ENCODE measurements at places on chromosomes 7 and 10.

- no peak for DNase-seq
- H3K36me3 ChIP-seq = no peaks in the 10 kb centered on the region
- peaks cover 13% of the 10 kb centered on the region for H3K4me1 ChIP-seq
- no peak overlapping the region for H3K4me3 ChIP-seq
- H3K27ac ChIP-seq = peak overlapping the region; percentile 66
These were observed 123.4 kb downstream of the CUX1 start for GRCh38 chr7:101940830-101941229.

DNA sequence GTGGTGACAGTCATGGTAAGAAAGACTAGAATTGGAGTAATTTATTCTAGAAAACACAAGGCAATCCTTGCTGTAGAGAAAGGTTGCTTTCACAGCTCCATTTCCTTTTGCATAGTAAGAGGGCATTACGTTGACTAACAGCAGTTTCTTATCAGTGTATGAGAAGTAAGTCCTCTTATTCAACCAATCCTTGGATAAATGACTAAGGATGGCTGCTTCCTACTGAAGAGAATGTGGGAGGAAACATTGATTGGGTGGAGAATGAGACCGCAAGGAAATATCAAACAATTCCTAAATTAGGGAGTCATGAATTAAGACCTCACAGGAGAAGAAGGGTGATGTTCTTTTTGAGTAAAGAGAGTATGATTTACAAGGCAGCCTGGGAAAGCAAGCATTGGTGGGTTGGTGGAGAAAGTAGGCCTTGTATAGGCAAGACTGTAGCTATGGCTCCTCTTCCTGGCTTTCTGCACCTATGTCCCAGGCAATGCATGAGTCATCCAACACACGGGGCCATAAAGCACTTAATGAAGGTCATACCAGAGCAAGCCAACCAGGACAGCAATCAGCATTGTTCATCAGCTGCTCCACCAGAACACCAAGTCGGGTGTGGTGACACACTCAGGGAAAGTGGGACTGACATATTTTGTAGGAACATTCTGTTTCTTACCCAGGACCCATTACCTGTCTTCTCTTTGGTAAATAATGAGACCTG is 5.6 kb downstream of the MGAM start:
- H3K4me1 ChIP-seq = peaks cover 17% of the 10 kb centered on the region
- no peaks in the 10 kb centered on the region for H3K36me3 ChIP-seq
- no peak overlapping the region for H3K27ac ChIP-seq
- no peaks in the 10 kb centered on the region for H3K27me3 ChIP-seq
- peak; percentile 40 for DNase-seq
- no peak overlapping the region for H3K4me3 ChIP-seq

- no peak overlapping the region for H3K4me3 ChIP-seq
- no peak for DNase-seq
- H3K27ac ChIP-seq = no peak overlapping the region
- H3K27me3 ChIP-seq = peaks cover 2% of the 10 kb centered on the region
- no peaks in the 10 kb centered on the region for H3K36me3 ChIP-seq
These were observed 131.1 kb downstream of the ADARB2 start for GRCh38 chr10:1605999-1606940.

DNA sequence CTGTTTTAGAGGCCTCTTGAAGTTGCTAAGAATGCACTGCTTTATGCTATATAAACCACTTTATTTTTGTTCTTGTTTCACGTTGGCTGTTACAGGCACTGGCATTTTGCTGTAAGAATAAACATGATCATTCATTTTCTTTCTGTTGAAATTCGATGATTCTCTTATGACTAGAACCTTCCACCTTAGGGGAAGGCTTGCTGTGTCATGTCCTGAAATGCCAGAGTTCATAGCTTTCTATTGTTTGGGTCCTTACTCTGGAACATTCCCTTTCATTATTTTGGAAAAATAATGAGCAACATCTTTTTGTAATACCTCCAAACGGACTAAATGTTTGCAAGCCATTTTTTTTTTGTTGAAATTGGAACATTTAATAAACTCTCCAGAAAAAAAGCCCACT is 495.1 kb upstream of the POT1 start:
- no peaks in the 10 kb centered on the region for H3K4me1 ChIP-seq
- no peaks in the 10 kb centered on the region for H3K36me3 ChIP-seq
- H3K27ac ChIP-seq = no peak overlapping the region
- no peaks in the 10 kb centered on the region for H3K27me3 ChIP-seq
- no peak overlapping the region for H3K4me3 ChIP-seq

GRCh38 chr10:117536866-117537435 is 5.6 kb upstream of the EMX2 start:
- DNase-seq = no peak
- H3K27ac ChIP-seq = no peak overlapping the region
- H3K4me1 ChIP-seq = peaks cover 18% of the 10 kb centered on the region
- no peaks in the 10 kb centered on the region for H3K27me3 ChIP-seq
- no peak overlapping the region for H3K4me3 ChIP-seq

- H3K4me3 ChIP-seq = no peak overlapping the region
- no peak overlapping the region for H3K27ac ChIP-seq
- no peaks in the 10 kb centered on the region for H3K36me3 ChIP-seq
- H3K27me3 ChIP-seq = no peaks in the 10 kb centered on the region
These were observed 220.5 kb upstream of the SEMA3D start for GRCh38 chr7:85407391-85407790.

DNA sequence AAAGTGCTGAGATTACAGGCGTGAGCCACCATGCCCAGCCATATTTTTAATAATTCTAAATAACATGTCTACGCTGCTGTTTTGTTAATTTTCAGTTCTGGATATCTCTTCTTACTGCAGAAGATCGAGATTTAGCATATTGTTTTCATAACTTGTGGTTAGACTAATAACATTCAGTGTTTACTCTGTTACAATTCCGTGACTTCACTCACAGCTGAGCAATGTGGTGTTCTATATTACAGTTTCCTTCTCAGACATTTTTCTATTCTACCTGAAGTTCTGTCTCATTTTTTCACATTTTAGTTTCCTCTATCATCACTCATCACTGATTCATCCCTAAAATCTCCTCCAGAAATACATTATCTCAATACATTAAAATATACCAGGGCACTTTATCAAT is 10.9 kb downstream of the RNF32 start:
- no peak for DNase-seq
- no peak overlapping the region for H3K4me3 ChIP-seq
- H3K4me1 ChIP-seq = peaks cover 24% of the 10 kb centered on the region
- no peaks in the 10 kb centered on the region for H3K27me3 ChIP-seq
- H3K27ac ChIP-seq = no peak overlapping the region
- H3K36me3 ChIP-seq = no peaks in the 10 kb centered on the region

- H3K27me3 ChIP-seq = no peaks in the 10 kb centered on the region
- H3K4me3 ChIP-seq = no peak overlapping the region
- H3K4me1 ChIP-seq = no peaks in the 10 kb centered on the region
- H3K27ac ChIP-seq = no peak overlapping the region
- no peaks in the 10 kb centered on the region for H3K36me3 ChIP-seq
These were observed 24.7 kb upstream of the GRID1 start for GRCh38 chr10:86391236-86391840.

DNA sequence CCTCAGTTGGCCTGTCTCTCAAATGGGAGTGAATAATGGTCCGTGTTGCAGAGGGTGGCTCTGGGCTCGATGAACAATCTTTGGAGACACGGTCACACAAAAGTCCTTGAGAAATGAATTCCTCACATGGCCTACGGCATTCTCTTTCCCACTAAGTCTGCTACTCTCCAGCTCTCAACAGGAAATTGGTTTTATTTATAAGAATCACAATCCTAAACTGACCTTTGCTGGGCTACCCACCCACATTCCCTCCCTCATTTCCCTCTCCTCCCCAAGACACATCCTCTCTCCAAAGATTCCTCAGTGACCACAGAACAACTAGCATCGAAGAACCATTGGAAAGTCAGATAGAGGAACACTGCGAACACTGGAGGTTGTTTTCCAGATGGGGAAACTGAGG is 4.7 kb downstream of the AFAP1L2 start:
- H3K27me3 ChIP-seq = peaks cover 3% of the 10 kb centered on the region
- H3K27ac ChIP-seq = no peak overlapping the region
- H3K4me3 ChIP-seq = no peak overlapping the region
- no peaks in the 10 kb centered on the region for H3K36me3 ChIP-seq
- DNase-seq = no peak

GRCh38 chr10:118844731-118845521 is 90.2 kb upstream of the CACUL1 start:
- no peaks in the 10 kb centered on the region for H3K27me3 ChIP-seq
- DNase-seq = no peak
- no peaks in the 10 kb centered on the region for H3K4me1 ChIP-seq
- H3K36me3 ChIP-seq = no peaks in the 10 kb centered on the region
- H3K27ac ChIP-seq = no peak overlapping the region

DNA sequence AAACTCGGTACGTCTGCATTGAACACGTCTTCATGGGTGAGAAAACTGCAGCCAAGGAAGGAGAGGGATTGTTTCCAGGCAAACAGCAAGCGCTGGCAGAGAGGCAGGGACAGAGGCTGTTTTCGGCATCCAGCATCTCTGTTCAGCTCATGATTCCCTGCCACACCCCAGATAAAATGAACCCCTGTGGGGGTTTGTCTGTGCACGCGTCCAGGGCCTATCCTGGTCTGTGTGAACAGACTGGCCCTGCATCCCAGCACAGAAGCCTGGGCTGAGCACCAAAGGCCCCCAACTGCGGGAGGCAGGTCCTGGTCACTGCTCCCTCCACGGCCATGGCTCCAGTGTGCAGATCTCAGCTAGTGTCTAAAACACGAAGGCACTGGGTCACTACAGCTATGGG is 83.3 kb upstream of the FAM20C start:
- H3K36me3 ChIP-seq = no peaks in the 10 kb centered on the region
- no peak overlapping the region for H3K4me3 ChIP-seq
- H3K4me1 ChIP-seq = no peaks in the 10 kb centered on the region

DNA sequence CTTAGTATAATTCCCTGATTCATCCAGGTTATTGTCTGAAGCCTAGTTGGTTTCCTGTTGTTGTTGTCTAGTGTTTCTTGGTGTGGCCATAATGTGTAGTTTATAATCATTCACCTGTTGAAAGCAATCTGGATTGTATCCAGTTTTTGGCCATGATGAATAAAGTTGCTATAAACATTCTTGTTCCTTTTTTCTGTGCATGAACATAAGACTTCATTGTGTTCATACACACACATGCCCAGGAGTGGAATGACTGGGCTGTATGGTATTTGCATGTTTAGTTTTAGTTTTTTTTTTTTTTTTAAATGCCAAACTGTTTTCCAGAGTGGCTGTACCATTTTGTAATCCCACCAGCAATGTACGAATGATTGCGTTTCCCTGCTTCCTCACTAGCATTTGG is 349.8 kb downstream of the SDK1 start:
- H3K4me1 ChIP-seq = 0 out of 2 replicates have a peak, but pooled peaks cover under 1% of the 10 kb centered on the region
- H3K27me3 ChIP-seq = no peaks in the 10 kb centered on the region
- DNase-seq = no peak

DNA sequence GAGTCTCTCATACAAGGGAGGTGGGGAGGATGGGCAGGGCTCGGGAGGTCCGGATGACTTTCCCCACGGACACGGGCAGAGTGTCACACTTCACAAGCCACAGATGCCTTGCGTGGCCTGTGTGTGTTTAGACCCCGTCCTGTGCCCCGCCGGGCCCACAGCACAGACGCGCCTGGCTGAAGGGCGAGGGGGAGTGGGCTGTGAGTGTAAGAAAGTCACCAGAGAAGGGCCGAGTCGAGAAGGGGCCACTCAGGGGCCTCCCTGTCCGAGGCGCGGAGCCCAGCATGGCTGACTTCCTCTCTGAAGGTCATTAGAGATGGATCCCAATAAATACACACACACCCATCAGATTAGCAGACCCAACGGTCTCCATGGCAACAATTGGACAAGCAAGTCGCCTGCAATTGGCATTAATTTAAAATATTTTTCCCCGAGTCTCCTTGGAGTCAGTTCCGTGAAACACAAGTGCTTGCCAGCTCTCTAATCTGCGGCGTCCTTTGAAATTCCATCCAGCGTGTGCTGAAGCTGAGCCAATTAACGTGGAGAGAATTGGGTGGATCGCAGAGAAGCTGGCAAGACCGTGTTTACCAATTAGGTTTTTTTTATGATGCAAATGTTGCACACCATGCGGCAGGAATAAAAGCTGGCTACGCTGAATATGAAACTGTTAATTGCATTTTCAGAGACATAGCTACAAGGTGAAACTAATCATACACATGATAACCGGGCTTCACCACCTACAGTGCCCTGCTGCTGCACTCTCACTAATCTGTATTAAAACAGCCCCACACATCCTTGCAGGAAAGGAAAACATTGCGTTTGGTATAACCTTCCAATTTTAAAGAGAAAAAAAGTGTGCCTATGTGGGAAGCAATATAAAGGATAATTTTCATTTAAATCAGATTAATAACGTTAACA is 571.2 kb downstream of the PTPRN2 start:
- no peaks in the 10 kb centered on the region for H3K27me3 ChIP-seq
- DNase-seq = no peak
- no peak overlapping the region for H3K4me3 ChIP-seq
- no peak overlapping the region for H3K27ac ChIP-seq
- no peaks in the 10 kb centered on the region for H3K36me3 ChIP-seq

DNA sequence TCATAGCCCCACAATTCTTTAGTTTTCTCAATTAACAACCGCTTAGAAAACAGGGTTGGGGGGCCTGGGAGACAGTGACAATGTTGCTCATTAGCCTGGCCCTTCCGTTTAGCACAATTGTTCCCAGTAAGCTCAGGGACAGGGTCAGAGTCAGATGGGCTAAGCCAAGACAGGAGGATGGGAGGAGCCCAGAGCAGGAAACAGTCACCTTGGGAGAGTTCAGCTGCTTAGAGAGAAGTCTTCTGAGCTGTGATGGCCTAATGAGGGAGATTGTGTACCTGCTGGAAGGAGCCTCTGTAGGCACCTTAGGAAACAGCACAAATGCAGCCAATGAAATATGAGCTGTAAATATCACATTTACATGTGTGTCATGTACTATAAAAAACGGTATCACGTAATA is 35.9 kb downstream of the SVOPL start:
- no peak overlapping the region for H3K4me3 ChIP-seq
- H3K27me3 ChIP-seq = no peaks in the 10 kb centered on the region
- peaks cover 56% of the 10 kb centered on the region for H3K4me1 ChIP-seq
- no peaks in the 10 kb centered on the region for H3K36me3 ChIP-seq

DNA sequence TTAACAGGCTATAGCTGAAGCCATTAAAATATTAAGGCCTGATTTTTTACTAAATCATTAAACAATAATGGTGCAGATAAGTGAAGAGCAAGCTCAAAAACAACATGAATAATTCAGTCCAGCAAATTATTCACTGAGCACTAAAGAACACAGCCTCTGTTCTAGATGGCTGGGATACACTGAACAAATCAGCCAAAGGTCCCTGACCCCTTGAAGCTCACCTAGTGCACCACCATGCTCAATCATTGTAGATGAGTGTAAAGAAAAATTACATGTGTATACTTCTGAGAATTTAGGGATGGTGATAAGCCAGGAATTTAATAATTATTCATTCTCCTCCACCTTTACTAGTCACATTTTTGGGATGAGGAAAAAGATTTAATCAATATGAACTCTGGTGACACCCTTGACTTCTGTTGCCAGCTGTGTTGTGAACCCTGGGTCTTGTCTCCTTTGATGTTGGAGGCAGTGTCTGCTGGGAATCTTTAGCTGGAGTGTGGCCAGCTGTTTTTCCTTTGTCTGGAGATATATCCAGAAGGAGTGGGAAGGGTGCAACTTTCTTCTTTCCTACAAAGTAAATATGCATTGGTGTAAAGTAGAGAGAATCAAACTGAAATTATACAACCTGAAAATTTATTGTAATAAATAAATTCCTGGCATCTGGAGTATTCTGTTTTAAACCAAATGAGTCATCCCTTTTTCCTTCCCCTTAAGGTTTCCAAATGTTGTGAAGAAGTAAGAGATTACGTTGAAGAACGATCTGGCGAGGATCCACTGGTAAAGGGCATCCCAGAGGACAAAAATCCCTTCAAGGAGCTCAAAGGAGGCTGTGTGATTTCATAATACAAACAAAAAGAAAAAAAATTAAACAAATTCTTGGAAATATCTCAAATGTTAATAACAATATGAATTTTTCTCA is 4.0 kb downstream of the GNGT1 start:
- no peaks in the 10 kb centered on the region for H3K4me1 ChIP-seq
- DNase-seq = no peak
- no peaks in the 10 kb centered on the region for H3K36me3 ChIP-seq
- H3K27ac ChIP-seq = no peak overlapping the region
- no peaks in the 10 kb centered on the region for H3K27me3 ChIP-seq

Measured in Caco-2 (cell line).